ENCODE measurements at places on chromosomes 13 and 19.

- DNase-seq, result no peak
Measured at GRCh38 chr13:31101472-31102170, 60.1 kb downstream of the HSPH1 start.

DNA sequence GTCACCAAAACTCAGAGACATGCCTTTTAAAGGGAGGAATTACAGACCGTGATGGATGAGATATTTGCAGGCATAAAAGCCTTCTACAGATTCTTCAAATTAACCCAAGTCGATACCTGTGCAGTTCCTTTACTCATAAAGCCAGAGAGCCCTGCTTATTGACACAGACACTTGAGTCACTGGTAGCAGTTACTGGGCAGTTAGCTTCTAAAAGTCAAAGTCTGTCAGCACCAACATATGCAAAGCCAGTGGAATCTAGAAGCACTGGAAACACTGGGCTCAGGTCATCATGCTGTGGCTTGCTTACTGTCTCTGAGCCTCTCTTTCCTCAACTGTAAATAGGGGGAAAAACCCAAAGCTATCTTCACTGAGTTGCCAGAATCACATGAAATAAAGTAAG, 25.7 kb upstream of the LRCH1 start:
- no peak for DNase-seq

GRCh38 chr13:50069261-50069660, 54.0 kb downstream of the KCNRG start:
- DNase-seq, result no peak

DNA sequence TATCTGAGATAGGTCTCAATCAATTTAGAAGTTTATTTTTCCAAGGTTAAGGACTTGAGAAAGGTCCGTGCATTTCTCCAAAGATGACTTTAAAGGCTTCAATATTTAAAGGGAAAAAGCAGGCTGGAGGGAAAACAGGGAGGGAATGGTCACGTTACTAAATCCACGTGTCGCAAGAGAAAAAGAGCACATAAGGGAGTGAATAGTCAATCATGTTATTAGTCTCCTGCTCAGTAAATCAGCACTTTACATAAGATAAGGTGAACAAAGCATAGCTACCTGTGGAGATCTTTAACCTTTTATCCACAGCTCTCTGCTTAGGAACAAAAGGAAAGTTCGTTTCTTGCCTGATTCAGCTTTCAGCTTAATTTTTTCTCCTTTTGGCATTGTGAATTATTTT, 31.3 kb upstream of the LSM14A start:
- no peak for DNase-seq

GRCh38 chr13:97139691-97140090, 82.4 kb upstream of the MBNL2 start:
- no peak for DNase-seq

- DNase-seq, result no peak
Measured at GRCh38 chr13:23505007-23505406, 65.2 kb upstream of the TNFRSF19 start.

GRCh38 chr13:61415058-61415721, 459 bp downstream of the PCDH20 start:
- DNase-seq, result no peak

GRCh38 chr13:94712812-94713560, 641 bp upstream of the SOX21 start:
- no peak for DNase-seq

- DNase-seq, result no peak
Measured at GRCh38 chr13:43579321-43579720, 207.5 kb downstream of the ENOX1 start.

- no peak for DNase-seq
Measured at GRCh38 chr19:17835182-17836006, 12.4 kb downstream of the JAK3 start.

DNA sequence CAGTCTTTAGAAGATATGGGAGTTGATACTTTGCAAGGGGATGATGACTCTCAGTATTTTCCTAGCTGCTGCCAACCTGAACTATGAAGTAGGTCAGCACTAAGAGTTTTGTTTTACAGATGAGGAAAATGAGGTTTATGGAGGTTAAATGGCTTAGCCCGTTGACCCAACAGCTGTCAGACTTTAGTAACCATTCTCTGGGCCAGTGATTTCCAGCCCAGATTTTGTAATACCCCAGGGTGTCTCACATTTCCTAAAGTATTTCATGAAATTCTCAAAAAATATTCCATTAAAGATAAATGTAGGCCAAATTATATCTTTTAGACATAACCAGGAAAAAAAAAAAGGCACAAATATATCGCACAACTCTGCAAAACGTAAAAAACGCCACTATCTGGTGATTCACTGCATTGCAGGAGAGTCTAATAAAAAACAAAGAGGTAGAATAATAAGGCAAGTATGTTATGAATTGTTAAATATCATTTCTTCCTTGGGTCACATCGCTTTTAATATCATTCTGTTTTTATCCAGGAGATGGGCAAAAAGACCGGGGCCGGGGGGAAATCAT, 112.5 kb downstream of the DACH1 start:
- no peak for DNase-seq

DNA sequence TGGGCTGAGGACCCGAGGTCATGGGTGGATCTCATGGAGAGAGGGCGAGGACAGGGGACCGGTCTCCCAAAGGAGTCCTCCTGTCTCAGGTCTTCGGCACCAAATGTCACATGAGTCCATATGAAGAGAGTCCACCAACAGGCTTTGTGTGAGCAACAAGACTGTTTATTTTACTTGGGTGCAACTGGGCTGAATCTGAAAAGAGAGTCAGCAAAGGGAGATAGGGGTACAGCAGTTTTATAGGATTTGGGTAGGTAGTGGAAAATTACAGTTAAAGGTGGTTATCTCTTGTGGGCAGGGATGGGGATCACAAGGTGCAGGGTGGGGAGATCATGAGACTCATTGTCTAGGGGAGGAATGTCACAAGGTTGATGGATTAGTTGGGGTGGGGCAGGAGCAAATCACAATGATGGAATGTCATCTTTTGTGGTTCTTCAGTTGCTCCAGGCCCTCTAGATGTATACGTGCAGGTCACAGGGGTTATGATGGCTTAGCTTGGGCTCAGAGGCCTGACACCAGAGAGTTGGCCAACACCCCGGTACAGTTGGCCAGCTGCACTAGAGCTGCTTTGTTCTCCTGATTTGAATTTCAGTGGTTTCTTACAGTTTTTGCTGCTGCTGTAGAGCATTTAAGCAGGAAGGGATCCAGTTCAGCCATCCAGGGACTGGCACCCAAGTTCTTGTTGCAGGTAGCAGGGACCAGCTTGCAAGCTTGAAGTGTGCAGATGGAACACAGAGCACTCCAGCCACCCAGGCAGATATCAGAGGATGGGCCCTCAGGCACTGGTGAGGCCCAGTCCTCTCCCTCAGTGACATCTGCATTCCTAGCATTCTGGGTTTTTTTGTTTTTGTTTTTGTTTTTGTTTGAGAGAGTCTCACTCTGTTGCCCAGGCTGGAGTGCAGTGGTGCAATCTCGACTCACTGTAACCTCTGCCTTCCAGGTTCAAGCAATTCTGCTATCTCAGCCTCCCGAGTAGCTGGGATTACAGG, 26.4 kb upstream of the IGFL1 start:
- no peak for DNase-seq

- DNase-seq, result no peak
Measured at GRCh38 chr13:76696370-76696769, 189.8 kb downstream of the KCTD12 start.
